Activated CD4-positive, alpha-beta T cell treated with anti-CD3 and anti-CD28 coated beads for 36 hours (primary cell): ENCODE measurements at places on chromosomes 11 and 22. TPM values are rescaled to one million over a fixed set of nuclear protein-coding genes. Genes with fewer than 3 reads are reported as not detected.

GNAZ gene
- total RNA-seq: 1.1 TPM

SCUBE2 gene
- not detected for total RNA-seq

SOX6 gene
- 0.46 TPM for total RNA-seq

GRCh38 chr11:133041181-133041580 lies 491.1 kb downstream of the OPCML start:
- no peak overlapping the region for H3K27ac ChIP-seq
- no peak for DNase-seq
- no peaks in the 10 kb centered on the region for H3K4me1 ChIP-seq
- H3K27me3 ChIP-seq: peaks cover 4% of the 10 kb centered on the region

- H3K4me3 ChIP-seq: peak overlapping the region; percentile 70
- peak; percentile 13 for DNase-seq
- peaks cover 44% of the 10 kb centered on the region for H3K27me3 ChIP-seq
- peak overlapping the region; percentile 45 for H3K27ac ChIP-seq
- H3K36me3 ChIP-seq: no peaks in the 10 kb centered on the region
- peaks cover 11% of the 10 kb centered on the region for H3K4me1 ChIP-seq
Observed at GRCh38 chr11:66728038-66728692, 851 bp downstream of the SPTBN2 start.
